ENCODE measurements at places on chromosomes 11 and 22.

DNA sequence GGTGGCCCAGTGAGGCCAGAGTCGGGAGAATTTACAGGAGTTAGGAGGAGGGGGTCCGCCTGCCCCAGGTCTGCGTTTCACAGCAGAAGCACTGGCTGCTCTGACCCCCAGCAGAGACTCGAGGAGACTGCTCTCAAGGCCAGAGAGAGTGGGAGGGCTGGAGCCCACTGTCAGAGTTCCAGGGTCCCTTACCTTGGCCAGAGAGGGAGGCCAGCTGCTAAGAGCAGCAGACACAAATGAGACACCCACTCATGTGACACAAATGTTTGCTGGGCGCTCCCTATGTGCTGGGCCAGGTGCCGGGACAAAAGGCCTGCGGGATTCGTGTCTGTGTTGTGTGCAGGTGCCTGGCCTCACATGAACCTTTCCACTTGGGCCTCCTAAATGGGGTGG is 2.8 kb upstream of the TNFRSF13C start:
- DNase-seq, result no peak

- DNase-seq, result peak; percentile 25
Observed at GRCh38 chr11:57476047-57476756, 15.9 kb downstream of the RTN4RL2 start.

DNA sequence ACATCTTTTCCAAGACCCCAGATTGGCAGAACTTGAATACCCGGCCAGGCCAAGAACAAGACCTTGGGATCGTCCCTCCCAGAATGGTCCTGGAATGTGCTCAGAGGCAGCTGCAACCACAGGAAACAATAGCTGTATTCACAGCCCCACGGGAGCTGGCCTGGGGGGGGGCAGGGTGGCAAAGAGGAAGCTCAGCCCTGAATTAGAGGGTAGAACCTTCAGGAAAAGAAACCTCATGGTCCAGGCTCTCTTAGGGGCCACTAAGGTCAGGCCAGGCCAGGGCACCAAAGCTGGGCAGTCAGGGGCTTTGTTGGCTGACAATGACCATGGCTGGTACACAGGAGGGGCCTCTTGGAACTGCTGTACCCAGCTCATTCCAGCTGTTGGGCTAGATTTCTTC is 17.3 kb downstream of the RPL27A start:
- DNase-seq, result no peak

GRCh38 chr22:21937821-21938070 is 14.9 kb downstream of the PPM1F start:
- no peak for DNase-seq

DNA sequence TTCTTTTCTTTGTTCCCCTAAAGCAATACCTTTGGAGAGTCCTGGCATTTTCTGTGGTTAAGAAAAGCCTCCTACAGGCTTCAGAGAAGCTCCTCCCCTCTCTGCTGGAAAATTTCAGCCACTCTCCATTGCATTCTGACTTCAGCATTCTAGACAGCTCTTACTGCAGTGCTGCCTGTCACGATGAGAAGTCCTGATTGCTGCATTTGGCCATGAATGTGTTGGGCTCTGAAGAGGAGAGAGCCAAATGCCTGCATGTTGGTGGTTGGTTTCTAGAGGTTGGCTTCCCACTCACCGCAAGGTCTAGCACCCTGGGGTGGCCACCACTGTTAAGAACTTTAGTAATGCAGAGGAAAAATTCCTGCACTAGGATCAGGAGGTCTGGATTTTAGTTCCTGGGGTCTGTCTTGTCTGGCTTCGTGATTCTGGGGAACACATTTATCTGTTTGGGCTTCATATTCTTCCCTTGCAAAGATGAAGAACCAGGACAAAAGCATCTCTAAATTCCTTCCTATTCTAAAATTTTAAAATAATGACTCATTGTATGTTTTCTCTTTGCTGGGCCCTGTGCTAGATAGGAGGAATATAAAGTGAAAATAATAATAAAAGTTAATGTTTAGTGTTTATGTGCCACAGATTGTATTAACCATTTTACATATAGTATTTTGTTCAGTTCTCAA is 38.1 kb downstream of the COA4 start:
- peak; percentile 9 for DNase-seq

GRCh38 chr11:78429660-78430059 is 12.0 kb upstream of the GAB2 start:
- no peak for DNase-seq

- peak; percentile 64 for DNase-seq
Observed at GRCh38 chr11:29243616-29244015, 773.2 kb downstream of the KCNA4 start.

DNA sequence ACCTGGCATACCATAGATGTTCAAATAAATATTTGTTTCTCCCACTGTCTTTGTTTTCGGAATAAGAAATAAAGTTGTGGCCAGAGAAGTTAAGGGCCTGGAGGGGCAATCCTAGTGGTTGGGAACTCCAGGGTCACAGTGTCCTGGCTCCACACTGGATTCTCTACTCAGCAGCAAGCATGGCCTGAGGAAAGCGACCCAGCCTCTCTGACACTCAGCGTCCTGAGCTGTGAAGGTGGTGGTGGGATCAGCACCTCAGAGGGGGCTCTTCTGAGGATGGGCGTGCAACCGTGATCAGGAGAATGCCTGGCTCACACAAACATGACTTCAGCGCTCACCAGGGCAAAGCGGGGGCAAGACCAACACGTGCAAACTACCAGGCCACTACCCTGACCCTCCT is 59.9 kb downstream of the LARGE1 start:
- DNase-seq, result no peak

DNA sequence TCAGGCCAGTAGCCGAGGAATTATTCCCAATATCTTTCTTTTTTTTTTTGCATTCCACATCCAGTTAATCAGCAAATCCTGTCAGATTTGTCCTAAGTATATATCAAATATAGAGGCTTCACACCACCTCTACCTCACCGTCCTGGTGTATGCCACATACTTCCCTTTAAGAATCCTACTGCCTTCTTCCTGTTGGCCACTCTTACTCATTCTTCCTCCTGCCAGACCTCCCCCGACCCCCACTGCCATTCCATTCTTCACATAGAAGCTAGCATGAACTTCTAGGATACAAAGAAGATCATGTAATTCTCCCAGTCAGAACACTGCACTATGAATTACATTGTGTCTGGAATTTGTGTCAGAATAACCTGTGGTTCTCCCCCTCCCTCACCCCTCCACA is 89.5 kb downstream of the TRIM44 start:
- no peak for DNase-seq

DNA sequence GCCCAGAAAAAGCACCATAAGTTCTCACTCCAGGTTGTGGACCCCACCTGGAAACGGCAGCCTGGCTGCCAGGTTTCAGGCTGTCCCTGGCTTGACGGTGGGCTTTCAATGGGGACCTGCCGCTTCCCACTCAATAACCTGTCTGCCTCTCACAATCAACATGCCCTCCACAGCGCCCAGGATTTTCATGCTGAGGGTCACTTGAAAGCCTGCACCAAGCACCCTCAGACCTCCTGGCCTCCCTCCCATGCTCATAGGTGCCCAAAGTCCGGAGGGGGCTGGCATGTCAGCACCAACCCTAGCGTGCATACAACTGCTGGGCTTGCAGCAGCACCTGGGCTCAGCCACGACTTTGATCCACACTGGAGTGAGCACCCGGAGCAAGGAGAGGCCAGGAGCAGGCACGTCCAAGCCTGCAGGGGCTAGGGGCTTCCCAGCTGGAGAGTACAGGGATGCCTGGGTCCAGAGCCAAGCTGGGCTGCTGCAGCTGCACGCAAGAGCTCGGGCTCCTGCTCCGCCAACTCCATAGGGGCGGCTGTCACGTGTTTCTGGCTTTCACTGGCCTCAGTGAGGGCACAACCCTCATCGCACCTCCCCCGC is 1214.3 kb upstream of the RAG2 start:
- no peak for DNase-seq

- DNase-seq, result no peak
Observed at GRCh38 chr11:120096369-120097191, 41.3 kb downstream of the TRIM29 start.

DNA sequence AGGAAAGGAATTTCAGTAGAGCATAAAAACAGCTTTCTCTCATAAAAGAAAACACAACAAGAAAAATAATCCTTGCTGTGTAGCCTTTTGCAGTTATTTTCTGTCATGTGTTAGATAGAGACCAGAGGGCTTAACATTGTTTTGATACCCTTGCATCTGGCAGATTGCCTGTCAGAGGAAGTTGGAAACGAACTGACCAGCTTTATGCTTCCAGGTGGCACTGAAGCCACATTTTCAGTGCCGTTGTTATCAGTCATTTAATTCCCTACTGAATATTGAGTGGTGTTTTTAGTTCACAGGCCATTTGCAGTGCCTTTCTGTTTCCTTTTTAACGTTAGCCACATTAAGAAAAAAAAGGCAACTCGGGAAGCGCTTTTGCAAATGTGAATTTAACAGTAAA is 21.5 kb upstream of the RAG2 start:
- DNase-seq, result no peak
